NCI-H2081 treated with DMSO at 0.1 percent for 48 hours (cell line): ENCODE measurements at places on chromosomes 7 and 10.

- DNase-seq, result no peak
Measured at GRCh38 chr10:131912620-131913019, 11.8 kb downstream of the PPP2R2D start.

- DNase-seq, result no peak
Measured at GRCh38 chr7:120959929-120960484, 9.4 kb downstream of the ING3 start.

DNA sequence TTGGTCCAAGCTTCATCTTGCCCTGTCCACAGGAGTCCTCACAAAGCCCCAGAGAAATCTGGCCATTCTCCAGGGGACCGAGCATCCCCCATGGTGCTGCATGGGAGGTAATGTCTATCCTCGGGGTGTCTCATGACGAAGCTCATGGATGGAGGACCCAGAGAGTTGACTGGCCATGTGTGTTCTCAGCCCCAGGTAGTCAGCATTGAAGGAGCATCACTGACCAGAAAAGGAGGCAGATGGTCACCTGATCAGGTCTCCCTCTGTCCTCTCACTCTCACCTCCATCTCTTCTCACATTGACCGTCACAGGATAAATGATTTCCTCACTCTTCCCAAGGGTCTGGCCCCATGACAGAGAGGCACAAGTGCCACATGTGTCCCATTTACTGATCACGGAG, 33.4 kb upstream of the GDF10 start:
- no peak for DNase-seq

DNA sequence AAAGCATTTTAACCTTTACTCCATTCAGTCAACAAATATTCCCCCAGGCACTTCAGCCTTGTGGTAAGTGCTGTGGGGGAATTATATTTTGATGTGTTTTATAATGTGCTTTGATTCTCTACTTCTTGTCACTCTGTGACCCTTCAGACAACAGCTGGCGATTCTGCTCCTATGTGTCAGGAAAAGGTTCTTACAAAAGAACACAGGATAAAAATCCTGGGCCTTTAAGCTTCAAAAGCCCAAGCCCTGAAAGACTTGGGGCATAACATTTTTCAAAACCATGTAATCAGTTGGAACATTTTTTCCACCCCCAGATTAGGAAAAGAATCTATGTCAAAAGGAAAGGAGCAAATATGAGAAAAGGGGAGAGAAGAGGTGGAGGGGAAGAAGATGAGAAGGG, 37.8 kb upstream of the LRRC17 start:
- no peak for DNase-seq
